A172 (cell line): ENCODE measurements at places on chromosomes 1 and 21. TPM values are rescaled to one million over a fixed set of nuclear protein-coding genes. Genes with fewer than 3 reads are reported as not detected.

ANGPTL3 gene
- total RNA-seq = not detected in 2 replicates

LINGO4 gene
- total RNA-seq = not detected in 2 replicates

NPPA gene
- total RNA-seq = not detected in 2 replicates

SPATA46 gene
- total RNA-seq = not detected in 2 replicates

HSD3B1 gene
- not detected in 2 replicates for total RNA-seq

ZFYVE9 gene
- total RNA-seq = 17.6 and 20.2 TPM in 2 replicates

RNF11 gene
- 104 and 110 TPM in 2 replicates for total RNA-seq

CDA gene
- 0.19 and 0.96 TPM in 2 replicates for total RNA-seq

TMEM240 gene
- total RNA-seq = not detected in 2 replicates

TEDDM1 gene
- not detected in 2 replicates for total RNA-seq

NBPF6 gene
- not detected in 2 replicates for total RNA-seq

TDRD5 gene
- total RNA-seq = not detected in 2 replicates

VAMP3 gene
- total RNA-seq = 126 and 138 TPM in 2 replicates

BCAN gene
- not detected in 2 replicates for total RNA-seq

CCDC185 gene
- total RNA-seq = not detected in 2 replicates

AIRE gene
- total RNA-seq = not detected in 2 replicates

HPDL gene
- not detected in 2 replicates for total RNA-seq

ARMH1 gene
- total RNA-seq = not detected in 2 replicates

SLC35F3 gene
- not detected in 2 replicates for total RNA-seq

LCE1C gene
- total RNA-seq = not detected in 2 replicates

USP25 gene
- 26.7 and 34.1 TPM in 2 replicates for total RNA-seq
